ENCODE measurements at places on chromosomes 5 and 9.

DNA sequence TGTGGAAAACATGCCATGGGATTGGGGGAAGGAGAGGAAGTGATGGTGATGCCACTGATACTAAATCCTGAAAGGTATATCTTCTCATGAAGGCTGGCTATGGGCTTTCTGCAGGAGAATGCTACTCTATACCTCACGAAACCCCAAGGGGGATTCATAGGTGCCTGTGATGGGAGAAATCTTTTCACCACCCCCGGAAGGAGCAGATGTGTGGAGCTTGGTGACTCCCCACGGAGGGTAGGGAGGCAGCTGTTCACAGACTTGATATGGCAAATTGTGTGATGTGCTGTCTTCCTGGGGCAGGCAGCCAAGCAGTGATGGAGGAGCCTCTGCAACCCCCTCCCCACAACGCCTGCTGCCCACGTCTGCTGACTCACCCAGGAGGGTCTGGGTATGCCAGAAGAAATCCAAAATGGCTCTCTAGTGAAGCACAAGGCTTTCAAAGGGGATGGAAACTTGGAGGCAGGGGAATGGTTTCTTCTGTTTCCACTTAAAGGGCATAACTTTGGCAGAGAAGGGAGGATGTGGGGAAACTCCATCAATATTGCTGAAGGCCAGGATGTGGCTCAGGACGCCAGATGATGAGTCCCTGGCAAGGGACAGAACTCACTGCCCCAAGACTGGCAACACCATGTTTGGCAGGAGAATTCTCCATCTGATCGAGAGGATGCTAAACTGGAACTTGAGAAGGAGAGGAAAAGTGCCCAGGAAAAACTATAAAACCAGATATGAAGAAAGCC lies 188.3 kb downstream of the GABBR2 start:
- DNase-seq: no peak

DNA sequence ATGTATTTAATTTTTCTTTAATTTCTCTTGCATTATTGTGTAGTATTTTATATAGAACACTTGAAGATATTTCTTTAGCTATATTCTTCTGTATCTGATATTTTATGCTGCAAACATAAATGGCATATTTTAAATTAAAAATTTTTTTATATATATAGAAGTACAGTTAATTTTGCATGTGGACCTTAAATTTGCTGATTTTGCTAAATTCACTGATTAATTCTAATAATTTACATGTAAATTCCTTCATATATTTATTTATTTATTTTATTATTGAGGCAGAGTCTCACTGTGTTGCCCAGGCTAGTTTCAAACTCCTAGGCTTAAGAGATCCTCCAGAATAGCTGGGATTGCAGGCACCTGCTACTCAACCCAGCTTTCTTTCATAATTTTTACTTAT lies 276.9 kb downstream of the PRR16 start:
- no peak for DNase-seq

DNA sequence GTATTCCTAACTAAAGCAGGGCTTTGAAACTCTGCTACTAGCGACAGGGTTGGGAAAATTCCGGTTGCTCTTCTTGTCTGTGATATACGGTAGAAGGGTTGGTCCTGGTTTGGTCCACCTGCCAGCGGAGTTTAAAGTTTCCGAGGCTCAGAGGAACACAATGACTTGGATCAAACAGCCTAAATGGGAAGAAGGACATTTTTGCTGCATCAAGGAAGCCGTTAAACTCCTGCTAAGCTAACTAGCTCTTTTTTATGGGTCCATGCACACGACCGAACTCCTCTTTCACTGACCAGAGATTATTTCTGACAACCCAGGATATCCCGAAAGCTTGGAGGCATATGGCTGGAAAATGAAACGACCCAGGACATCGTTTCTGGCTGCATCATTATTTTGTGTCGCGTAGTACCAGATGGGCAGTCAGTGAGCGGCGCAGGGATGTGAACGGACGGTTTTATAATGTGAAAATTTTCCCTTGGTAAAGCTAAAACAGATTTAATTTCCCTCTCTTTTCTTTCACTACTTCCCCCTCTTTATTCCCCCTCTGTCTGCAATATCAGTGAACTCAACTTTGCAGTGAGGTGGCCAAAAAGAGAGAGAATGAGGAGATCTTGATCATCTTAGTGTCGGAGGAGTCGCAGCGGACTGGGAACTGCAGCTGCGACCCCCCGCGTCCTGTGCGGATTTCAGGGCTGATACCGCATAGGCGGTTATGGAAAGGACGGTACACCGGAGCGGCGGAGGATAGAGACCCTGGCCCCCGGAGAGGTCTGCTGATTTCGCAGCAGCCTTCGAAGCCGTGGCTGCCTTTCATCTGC lies at the start of gene LURAP1L:
TSS of gene LURAP1L (plus strand) at position 160 of the 818 bp plus-strand sequence. CDS start 696 bp downstream, outside the sequence.
- DNase-seq: no peak

DNA sequence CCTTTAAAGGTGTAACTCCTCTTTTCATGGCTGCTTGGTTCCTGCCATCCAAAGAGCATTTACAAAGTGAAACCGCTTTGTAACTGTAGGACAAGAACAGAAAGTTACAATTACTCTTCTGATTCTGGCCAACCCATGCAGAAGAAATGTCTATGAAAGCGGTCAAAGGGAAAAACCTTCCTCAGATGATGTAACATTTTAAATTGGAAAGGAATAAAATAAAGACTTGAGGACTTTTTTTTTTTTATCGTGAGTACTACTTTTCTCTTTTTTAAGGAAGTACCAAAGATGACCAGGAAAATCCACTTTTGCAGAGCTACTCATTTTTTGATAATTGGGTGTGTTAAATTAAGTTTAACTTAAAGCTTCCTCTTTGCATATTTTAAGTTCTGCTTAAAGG lies 13.0 kb upstream of the C9orf72 start:
- DNase-seq: no peak

GRCh38 chr9:38141746-38142591 lies 72.9 kb upstream of the SHB start:
- no peak for DNase-seq

DNA sequence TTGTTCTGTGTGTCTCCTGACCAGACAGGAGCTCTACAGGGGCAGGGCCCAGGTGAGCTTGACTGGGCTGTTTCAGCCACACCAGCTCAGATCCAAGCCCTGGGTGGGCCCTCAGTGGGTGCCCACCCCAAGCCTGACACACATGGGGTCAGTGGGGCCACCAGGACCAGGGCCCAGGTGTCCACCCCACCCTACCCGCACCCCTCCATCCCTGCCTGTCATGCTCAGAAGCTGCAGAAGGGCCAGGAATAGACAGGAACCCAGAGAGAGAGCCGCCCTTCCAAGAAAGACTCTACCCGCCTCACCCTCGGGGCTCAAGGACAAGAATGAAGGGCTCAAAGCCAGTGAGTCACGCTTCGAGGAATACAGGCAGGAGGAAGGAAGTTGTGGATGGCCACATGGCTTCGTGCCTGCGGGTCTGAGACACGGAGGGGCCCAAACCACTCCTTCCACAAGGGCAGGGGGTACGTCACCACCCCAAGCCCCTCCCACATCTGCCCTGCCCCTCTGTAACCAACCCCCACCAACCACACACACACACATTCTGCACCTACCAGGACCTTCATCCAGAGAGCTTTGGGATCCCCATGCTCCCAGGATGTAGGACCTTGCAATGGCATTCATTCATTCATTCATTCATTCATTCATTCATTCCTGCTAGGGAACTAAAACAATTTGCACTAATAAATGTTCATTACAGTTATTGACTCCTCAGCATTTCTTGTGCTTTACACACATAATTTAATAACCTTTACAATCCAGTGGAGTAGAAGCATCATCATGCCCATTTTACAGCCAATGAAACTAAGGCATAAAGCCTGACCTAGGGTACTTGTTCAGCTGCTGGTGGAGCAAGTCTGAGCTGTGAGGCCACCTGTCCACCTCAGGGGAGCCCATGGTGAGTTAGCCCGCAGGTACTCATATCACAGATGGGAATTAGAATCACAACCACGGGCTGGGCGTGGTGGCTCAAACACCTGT lies 55.9 kb upstream of the STXBP1 start:
- DNase-seq: peak; percentile 85

DNA sequence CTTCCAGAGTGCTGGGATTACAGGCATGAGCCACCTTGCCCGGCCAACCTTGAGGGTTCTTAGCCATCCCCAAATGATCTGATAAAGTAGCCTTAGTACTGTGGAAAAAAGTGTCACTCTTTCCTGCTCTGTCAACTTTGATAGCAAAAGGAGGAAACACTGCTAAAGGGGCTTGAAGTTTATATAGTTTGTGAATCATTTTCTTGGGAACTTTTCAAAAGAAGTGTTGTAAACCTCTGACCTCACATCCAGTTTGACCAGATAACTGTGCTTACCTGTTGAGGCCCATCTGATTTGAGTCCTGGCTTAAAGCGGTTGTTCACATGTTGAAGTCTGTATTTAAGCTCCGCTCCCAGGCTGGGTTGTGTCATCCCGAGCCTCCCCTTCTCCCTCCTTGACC lies 303.3 kb downstream of the DOCK8 start:
- no peak for DNase-seq

DNA sequence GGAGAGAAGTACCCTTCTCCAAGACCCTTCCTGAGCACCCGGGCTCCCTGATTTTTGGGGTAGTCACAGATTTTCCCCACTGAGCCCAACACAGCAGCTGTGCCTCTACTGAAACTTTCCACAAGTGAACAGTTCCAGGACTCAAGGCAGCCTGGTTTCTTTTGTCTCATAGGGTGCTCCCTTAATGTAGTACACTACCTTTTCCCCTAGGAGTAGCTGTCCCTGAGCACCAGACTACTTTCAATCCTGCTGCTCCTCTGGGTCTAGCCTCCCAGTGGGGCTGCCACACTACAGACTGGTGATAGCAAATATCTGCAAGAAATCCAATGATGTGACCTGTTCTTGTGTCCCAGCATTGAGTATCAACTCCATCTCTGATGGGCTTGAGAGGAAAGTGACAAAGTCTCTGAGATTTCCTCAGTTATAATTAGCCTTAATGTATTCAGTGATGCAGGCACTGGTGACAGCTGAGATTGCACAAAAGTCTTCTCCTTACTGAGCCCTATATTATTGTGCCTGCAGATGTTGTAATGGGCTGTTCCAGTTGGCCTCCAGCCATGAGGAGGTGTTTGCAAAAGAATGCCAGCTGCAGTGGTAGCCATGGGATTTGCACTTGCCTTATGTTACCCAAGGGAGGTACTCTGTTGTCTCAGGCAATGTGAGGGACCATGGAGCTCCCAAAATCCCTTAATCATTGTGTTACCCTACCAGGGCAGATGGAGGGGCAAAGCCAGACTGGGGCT lies 1802.5 kb downstream of the EFNA5 start:
- no peak for DNase-seq

DNA sequence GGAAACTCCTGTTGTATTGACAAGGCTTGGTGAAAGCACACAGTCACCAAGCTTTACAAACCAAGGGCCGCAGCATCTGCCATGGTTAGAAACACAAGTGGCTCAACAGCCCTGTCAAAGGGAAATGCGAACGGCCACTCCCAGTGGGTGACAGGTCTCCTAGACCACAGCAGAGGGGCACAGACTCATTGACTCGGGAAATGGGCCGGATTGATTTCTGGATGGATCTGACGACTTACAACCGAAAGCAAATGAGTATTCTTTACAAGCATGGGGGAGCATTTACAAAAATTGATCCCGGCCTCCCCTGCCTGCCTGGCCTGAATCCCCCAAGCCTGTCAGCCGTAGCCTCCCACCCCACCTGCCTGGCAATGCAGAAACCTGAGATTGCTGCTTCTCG lies 48.2 kb downstream of the ADAMTS2 start:
- DNase-seq: peak; percentile 5

DNA sequence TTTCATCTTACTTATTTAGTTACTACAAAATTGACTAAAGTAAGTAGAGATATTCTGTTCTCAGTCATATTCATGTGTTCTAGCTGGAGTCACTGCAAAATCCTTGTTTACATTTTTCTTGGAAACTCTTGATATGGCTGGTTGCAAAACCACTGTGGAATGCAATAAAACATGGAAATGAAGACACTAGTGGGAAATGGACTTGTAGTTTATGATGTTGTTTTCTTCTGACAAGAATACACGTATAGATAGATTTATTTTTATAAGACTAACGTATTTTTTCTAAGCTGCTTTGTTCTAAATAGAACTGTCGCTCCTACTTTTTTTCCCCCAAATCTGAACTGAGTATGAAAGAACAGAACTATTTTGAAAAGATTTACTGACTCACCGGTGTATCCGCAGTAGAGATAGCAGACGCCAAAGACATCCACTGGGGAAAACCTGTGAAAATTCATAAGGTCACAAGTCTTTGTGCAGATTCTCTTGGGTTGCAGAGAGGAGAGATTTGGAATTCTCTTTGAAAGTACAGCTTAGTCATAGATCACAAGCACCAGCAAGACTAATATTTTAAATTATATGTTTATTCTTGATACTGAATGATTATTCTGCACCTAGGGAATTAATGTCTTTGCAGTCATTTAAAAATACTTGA lies 119.6 kb upstream of the TAF11L2 start:
- no peak for DNase-seq

GRCh38 chr9:124555043-124555442 lies 47.8 kb upstream of the NR5A1 start:
- no peak for DNase-seq

DNA sequence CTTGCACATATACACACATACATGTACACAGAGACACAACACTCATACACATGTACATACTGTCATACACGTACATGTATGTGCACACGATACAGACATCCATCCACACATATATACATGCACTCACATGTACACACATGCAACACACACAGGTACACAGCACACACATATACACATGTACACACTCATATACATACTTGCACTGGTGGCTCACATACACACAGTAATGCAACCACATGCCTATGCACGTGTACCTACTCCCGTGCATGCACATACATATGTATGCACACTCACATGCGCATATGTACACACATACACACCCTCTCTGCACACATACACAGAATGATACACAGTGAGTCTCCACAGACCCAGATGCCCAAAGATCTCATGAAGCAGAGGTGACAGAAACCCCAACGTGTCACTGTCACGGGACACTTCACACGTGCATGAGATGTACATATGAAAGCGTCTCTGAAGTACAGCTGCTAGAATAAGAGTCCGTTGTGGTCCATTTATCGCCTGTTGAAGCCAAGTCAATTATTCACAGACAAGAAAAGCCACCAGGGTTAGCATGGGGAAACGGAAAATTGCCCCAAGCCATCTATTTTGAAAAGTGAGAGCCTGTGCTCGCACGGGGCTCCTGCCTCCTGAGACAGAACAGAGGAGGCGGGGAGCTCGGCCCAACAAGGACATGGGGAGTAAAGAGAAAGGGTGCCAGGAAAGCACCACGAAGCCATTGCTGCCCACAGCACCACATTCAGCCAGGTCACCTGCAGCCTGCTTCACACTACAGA lies 24.9 kb downstream of the LPCAT1 start:
- DNase-seq: no peak

- DNase-seq: no peak
Measured at GRCh38 chr5:116546033-116546742, 28.4 kb downstream of the SEMA6A start.

Measured in CD4-positive, alpha-beta T cell treated with Interleukin-15 for 1 hour (primary cell).